ENCODE measurements at places on chromosomes 6 and 20.

DNA sequence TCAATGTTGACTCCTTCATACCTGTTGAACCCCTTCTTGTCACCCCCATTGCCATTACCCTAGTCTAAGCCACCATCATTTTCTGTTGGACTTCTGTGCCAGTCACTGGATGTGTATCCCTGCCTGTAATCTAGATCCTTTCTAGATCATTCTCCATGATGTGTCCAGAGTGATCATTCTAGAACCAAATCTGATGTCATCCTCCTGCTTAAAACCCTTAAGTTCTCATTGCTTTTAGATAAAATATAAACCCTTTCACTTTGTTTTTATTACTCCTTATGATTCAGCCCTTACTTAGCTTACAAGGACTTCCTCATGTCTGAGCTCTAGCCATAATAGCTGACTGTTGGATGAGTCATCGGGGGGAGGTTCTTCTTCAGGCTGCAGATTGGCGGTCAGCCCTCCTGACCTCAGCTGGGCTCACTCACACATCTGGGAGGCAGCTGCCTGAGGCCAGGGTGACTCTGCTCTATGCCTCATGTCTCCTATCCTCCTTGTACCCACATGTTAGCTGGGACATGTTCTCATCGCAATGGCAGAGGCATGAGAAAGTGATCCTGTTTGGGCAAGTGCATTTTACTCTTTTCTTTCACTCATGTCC lies 287.6 kb downstream of the ESR1 start:
- DNase-seq, result peak; percentile 99

- no peak for DNase-seq
Observed at GRCh38 chr6:5247201-5247600, 13.5 kb downstream of the LYRM4 start.

GRCh38 chr6:38169977-38170526 lies 350.5 kb downstream of the ZFAND3 start:
- DNase-seq, result no peak

DNA sequence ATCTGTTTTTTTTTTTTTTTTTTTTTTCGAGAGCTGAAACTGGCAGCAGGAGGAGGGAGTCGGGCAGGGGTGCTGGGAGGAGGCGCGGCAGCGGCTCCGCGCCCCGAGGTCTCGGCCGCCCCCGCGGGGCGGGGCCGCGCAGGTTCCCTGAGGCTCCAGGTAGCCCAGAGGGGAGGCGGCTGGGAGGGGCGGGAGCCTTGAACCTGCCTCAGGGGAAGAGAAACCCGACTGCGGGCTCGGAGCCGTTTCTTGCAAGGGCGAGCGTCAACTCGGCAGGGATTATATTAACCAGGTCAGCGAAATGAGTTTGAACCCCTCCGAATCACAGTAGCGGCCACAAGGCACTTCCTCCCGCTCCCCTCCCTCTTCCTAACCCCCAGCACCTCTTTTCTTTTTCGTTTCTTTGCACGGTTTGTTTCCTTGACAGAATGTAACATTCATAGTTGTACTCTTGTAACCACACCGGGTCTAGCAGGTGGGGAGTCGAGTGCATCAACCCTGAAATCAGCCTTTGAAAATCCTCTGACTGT lies 2.0 kb downstream of the MYB start:
- DNase-seq, result no peak

GRCh38 chr6:7737106-7737505 lies 11.2 kb downstream of the BMP6 start:
- DNase-seq, result no peak

GRCh38 chr6:107400616-107401147 lies 58.7 kb downstream of the PDSS2 start:
- DNase-seq, result no peak

- no peak for DNase-seq
Observed at GRCh38 chr6:11373208-11373607, 140.7 kb upstream of the NEDD9 start.

DNA sequence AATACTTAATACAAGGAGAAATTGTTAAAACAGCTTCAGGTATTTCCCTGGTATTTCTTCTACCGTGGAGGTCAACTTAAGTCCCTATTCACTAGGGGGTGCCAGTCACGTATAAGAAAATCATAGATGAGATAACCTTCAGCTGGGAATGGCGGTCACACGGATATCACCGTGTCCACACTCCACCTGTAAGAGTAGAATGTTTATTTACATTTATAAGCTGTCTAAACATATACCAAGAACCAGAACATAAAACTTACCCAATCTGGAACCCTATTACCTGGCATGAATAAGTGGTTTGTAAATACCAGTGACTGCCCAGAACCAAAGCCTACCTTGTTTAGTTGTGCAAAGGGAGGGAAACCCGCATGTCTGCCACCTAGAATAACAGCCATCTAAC lies 1.9 kb upstream of the ELOVL4 start:
- DNase-seq, result peak; percentile 60

- DNase-seq, result peak; percentile 98
Observed at GRCh38 chr6:158040051-158040803, 58.6 kb downstream of the SYNJ2 start.

Data from fibroblast of skin of right quadriceps (primary cell).